CD4-positive, alpha-beta T cell (primary cell): ENCODE measurements at places on chromosomes 12 and 14.

- DNase-seq = no peak
Observed at GRCh38 chr14:68627050-68627867, 165.6 kb downstream of the ZFP36L1 start.

DNA sequence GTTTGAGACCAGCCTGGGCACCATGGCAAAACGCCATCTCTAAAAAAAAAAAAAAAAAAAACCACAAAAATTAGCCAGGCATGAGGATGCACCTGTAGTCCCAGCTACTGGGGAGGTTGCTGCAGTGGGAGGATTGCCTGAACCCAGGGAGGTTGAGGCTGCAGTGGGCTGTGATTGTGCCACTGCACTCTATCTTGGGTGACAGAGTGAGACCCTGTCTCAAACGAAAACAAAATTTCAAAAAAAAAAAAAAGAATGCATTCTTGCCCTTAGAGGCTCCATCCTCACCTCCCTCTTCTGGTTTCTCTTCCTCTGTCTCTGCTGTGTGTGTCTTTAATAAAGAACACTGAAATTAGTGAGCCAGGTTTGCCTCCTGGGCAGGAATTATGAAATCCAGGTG lies 107.8 kb downstream of the VCPKMT start:
- no peak for DNase-seq

DNA sequence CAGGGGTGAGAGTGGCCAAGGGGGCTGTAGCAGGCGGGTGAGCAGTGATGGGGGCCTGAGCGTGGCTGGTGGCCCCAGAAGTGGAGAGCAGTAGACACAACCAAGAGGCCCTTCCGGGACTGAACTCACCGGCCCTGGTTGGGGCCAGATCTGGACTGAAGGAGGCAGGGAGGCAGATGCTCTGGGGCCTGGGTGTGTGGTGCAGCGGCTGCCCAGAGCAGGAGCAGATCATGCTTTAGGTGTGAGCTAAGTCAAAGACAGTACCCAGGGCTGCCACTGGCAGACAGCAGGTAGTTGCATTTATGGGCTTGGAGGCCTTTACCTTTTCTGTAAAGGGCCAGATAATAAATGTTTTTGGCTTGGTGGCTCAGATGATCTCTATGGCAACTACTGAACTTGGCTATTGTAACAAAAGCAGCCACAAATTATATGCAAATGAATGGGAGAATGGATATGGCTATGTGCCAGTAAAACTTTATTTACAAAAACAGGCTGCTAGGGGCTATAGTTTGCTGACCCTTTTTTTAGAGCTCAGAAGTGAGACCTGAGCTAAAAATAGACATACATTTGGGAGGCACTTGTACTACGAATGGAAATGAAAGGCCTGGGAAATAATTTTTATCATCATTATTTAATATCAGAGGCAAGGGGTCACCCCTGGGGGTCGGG lies 25.6 kb downstream of the SETD1B start:
- no peak for DNase-seq

DNA sequence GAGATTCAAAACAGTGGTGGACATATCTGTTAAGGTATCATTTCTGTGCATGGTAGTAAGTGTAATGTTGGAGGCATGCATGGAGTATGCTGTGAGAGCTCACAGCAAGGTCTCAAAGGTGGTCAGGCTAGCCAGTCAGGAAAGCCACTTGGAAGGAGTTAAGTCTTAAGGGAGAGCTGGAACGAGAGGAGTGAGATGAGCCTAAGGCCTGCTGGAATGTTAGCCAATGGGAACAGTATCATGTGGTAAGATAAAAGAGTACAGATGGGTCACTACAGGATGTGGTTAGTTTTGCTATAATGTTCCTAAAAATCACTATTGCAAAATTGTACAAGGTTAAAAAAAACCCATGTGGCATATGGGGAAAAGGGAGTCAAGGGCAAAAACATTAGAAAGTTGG lies 311.7 kb upstream of the E2F7 start:
- no peak for DNase-seq

DNA sequence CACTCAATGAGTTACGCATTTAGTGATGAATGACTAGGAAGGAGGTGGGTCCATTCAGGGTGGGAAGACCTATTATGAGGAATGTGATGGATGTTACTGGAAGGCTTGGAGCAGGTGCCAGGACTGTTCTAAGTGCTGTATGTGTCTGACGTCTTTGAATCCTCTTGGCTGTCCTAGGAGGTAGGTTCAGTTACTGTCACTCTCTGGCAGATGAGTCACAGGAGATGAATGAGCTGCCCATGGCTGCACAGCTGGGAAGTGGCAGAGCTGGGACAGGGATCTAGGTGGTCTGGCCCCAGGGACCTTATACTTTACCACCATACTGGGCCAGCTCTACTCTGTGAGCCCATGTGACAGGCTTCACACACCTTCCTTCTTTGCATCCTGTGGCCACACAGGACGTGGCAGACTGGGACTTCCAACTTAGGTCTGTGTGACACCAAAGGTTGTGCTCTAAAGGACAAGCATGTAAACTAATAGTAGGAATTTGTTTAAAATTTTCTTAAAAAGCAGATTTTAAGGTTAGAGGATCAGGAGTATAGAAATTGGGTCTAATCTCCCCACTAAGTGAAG lies 24.0 kb downstream of the TCTN1 start:
- DNase-seq = no peak
